ENCODE measurements at places on chromosomes 3 and 15.

DNA sequence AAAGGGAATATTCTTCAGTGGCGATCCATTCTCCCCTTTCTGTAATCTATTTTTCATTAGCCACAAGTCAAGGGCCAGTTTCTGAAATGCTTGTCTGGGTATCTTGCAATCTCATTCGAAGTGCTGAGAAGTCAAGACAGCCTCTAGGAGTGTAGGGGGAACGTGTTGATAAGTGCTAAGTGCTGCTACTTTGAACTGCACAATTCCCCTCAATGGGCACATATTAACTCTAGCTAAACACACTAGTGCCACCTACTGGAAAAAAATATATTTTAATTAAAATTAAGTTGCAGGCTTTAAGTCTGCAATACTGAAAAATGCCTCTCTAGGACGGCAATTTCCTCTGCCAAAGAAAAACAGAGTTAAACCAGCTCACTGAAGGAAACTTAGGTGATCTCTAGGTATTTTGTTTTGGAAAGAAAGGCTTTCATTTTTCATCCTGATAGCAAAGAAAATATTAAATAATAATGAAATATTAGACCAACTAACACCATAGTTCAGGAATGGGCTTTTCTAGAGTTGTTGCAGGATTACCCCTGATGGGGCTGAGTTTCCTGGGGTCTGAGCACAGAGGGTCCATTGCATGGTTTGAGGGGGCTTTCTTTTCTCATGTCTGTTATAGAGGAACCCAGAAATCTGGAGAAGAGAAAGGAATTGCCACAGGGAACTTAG, 181.9 kb upstream of the KBTBD8 start:
- no peak for DNase-seq

DNA sequence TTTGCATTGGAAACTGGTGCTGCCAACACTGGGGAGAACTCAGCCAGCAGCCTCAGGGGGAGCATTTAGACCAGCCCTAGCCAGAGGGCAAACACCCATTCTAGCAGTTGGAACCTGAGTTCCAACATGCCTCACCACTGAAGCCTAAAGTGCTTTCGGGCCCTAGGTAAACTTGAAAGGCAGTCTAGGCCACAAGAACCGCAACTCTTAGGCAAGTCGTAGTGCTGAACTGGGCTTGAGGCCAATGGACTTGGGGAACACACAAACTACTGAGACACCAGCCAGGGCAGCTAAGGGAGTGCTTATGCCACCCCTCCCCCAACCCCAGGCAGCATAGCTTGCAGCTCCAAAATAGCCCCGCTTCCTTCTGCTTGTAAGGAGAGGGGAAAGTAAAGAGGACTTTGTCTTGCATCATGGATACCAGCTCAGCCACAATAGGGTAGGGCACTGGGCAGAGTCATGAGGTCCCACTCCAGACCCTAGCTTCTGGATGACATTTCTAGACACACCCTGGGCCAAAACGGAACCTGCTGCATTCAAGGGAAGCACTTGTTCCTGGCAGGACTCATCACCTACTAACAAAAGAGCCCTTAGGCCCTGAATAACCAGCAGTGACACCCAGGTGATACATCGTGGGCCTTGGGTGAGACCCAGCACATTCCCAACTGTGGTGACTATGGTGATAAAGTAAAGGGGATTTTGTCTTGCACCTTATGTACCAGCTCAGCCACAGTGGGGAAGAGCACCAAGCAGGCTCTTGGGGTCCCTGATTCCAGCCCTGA, 37.3 kb upstream of the TEX9 start:
- no peak for DNase-seq

- no peak for DNase-seq
Observed at GRCh38 chr15:25180606-25181292, 226.0 kb downstream of the SNRPN start.

DNA sequence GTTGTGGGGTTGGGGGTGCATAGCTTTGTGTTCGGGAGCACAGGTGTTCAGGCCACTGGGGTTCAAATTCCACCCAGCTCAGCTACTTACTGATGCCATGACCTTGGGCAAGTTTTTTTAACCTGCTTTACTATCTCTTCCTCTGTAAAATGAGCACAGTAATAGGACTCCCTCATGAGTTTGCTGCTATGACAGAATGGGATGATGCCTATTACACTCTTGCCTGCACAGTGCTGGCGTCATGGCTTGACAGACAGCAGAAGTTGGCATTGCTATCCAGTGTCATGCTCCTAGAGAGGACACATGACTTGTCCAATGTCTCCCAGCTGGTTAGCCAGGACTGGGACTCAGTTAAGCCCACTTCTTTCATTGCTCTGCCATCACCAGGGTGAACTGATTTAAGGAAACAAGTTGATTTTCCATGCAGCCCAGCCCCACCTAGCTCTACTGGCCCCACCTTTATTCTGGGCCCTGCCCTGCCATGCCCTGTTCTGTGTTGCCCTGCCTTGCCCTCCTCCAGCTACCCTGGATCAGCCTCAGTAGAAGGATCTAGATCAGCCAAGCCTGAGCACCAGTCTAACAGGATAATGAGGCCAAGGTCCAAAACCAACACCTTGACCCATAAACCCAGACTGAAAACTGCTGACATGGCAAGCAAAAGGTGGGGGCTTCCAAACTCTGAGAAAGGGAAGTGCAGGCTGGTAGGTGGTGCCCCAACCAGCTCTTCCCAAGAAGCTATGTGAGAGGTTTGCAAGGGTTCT, 155.8 kb upstream of the ATP11B start:
- DNase-seq = no peak

GRCh38 chr15:68809517-68809916, 11.2 kb downstream of the ANP32A start:
- DNase-seq = no peak

GRCh38 chr3:89966877-89967665, 859.6 kb downstream of the EPHA3 start:
- no peak for DNase-seq

DNA sequence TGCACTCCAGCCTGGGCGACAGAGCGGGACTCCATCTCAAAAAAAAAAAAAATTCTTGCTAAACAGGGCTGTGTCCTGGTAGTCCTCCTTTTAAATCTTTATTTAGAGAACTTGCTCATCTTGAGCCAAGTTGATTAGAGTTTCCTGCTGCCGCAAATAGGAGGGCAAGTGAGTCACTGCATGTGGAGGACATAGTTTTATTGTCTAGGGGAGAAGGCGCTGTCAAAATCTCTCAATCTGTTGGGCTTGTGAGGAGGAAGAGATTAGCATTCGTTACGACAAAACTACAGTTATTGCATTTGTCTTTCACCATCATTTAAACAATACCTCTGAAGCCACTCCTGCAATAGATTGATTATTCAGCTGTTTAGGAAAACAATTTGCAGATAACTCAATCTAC, 11.5 kb downstream of the MUC4 start:
- DNase-seq = no peak
